Neural crest cell (in vitro differentiated cells): ENCODE measurements at places on chromosomes 3 and 15. TPM values are rescaled to one million over a fixed set of nuclear protein-coding genes. Genes with fewer than 3 reads are reported as not detected.

DNA sequence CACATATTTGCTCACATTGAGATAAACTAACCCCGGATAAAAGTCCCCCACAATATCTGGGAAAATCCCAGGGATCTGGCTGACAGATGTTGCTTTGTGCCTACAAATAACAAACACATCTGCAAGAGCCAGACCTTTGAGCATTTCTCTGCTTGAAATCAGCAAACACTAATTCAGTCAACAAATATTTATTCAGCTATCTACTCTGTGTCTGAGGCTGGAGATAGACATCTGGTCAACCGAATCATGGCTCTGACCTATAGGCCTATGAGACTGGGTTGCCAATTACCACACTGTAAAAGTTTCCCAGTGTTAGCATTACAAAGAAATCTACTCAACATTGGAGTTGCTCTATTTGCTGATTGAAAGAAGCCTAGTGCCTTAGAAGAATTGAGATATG lies 201.1 kb upstream of the CADPS start:
- DNase-seq = no peak
- no peaks in the 10 kb centered on the region for H3K36me3 ChIP-seq
- peaks cover 40% of the 10 kb centered on the region for H3K27me3 ChIP-seq

Gene CPNE9
- 0.48 and 1.3 TPM in 2 replicates for total RNA-seq

DNA sequence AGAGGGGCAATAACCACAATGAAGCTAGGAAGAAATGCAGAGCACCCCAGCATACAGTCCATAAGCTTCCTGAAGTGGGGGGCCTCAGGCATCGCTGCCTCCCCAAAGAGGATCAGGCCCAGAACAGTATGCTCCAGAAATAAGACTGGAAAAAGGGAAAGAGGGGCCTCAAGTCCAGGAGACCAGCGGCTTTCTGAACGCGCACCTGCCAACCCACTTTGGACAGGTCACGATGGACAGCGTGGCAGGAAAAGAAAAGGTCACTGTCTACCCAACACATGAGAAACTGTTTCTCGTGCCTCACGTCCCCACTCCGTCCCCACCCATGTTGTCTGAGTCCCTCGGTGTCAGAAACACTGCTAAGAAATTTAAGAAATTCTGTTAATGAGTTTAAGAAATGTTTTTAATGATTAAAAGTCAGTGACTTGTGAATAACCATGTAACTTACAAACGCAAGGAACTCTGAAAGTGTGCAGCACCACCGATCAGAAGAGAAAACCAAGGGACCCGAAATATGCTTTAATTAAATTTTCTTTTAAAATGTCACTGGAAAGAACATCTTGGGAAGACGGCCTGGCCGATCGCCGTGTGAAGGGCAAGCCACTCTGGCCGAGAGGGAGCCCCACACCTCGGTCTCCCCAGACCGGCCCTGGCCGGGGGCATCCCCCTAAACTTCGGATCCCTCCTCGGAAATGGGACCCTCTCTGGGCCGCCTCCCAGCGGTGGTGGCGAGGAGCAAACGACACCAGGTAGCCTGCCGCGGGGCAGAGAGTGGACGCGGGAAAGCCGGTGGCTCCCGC lies 1.7 kb upstream of the PPARG start:
- H3K4me3 ChIP-seq = peak overlapping the region; percentile 76
- peaks cover 70% of the 10 kb centered on the region for H3K27me3 ChIP-seq
- H3K4me1 ChIP-seq = peaks cover 4% of the 10 kb centered on the region

DNA sequence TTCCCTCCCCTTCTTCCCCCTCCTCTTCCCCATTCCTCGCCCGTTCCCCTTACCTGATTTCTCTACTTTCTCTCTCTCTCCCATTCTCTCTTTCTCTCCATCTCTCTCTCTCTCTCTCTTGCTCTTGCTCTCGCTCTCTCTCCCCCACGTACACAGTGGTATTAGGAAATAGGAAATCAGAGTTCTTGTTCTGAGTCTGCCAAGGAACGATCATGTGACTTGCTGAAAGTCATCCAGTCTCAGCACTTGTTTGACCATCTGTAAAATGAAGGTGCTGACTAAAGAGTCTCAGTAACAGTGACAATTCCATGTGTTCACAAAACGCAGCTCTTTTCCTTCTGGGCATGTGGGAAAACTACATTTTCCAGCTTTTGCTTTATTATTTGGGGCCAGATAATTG lies 445.0 kb upstream of the TGFBR2 start:
- H3K4me1 ChIP-seq = no peaks in the 10 kb centered on the region
- no peak for DNase-seq
- H3K36me3 ChIP-seq = peaks cover 6% of the 10 kb centered on the region
- no peaks in the 10 kb centered on the region for H3K27me3 ChIP-seq
- no peak overlapping the region for H3K27ac ChIP-seq

DNA sequence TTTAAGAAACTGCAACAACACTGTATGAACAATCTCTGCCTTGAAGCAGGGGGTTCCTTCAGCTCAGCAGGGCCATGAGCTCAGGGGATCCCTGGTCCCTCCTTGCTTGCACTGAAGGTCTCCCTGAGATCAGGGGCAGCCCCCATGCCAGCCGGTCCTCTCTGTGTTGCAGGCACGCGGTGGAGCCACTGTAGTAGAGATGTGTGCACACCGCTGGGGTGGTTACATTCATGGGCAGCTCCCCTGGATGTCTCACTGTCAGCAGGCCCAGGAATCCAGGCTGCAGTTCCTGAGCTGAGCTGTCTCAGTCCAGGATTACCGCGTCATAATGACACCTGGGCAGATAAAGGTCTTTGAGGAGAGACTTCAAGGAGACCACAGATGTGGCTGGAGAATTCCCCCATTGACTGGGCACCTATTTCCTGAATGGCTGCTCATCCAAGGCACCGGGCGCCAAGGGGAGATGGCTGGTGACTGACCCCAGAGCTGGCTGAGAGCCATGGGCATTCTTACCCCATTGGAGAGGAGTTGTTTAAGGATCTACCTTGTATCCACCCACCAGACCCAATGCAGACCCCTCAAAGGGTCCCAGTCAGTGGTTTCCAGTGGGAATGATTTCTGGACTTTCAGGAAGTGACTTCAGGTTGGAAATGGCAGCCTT lies 10.4 kb upstream of the KLF13 start:
- no peaks in the 10 kb centered on the region for H3K36me3 ChIP-seq
- DNase-seq = no peak

Gene CLDN18
- total RNA-seq = not detected in 2 replicates

DNA sequence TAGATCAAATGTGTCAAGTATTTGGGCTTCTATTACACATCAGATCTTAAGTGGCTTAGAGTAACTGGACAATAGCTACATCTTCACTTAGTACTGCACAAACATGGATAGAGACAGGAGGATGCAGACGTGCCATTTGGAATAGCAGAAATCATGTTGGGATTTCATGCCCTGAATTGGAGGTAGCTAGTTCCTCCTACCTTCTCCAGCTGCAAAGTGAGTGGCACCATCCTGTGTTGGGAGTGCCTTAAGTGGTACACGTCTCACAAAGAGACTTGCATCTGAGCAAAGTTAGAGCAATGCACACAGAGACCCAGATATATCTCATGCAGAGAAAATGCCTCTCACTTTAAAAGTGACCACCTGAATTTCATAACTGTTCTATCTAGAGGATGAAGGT lies 136.5 kb downstream of the SSR3 start:
- DNase-seq = no peak
- no peaks in the 10 kb centered on the region for H3K4me1 ChIP-seq
- H3K27ac ChIP-seq = no peak overlapping the region
- no peak overlapping the region for H3K4me3 ChIP-seq

DNA sequence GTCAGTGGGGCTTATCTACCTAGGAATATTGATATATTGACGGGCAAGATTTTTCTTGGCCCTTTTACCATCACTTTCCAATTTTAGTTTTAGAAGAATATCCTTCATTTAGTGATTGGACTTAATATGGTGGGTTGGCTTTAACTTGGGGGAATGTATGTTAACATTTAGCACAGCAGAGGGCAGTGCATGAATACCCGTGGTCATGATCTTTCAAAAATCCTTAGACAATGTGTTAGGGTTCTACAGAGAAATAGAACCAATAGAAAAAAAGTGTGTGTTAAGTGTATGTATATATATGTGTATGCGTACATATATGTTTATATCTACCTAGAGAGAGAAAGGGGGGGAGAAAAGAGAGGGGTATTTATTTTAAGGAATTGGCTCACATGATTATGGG lies 36.9 kb downstream of the GPR171 start:
- no peak overlapping the region for H3K27ac ChIP-seq
- peaks cover 3% of the 10 kb centered on the region for H3K36me3 ChIP-seq
- H3K4me3 ChIP-seq = no peak overlapping the region
- H3K27me3 ChIP-seq = no peaks in the 10 kb centered on the region

- no peak overlapping the region for H3K4me3 ChIP-seq
- no peak overlapping the region for H3K27ac ChIP-seq
- no peaks in the 10 kb centered on the region for H3K27me3 ChIP-seq
- H3K36me3 ChIP-seq = peaks cover 39% of the 10 kb centered on the region
These were observed 64.7 kb upstream of the ACAD9 start for GRCh38 chr3:128814519-128815317.

DNA sequence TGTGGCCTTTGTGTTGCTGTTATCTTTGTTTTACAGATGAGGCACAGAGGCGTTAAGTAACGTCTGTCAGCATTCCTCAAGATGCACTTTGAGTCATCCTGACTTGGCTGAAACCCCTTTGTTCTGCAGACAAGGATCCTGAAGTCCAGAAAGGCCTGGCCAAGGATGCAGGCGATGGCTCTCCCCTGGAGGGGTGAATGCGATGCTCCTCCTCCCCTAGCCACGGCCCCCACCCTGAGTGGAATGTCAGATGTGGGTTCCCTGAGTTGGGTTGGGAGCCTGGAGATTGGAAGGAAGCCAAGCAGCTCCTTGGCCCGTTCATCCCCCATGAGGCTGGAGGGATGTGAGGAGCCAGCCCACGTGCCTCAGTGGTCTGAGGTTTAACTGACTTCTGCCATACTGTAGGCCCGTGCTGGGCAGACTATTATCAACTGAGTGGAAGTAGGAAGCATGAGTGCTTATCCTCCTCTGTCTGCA lies 43.3 kb downstream of the POMGNT2 start:
- no peak for DNase-seq
- no peak overlapping the region for H3K27ac ChIP-seq
- H3K4me1 ChIP-seq = peaks cover 5% of the 10 kb centered on the region
- H3K27me3 ChIP-seq = no peaks in the 10 kb centered on the region

Gene PLA2G4E
- not detected in 2 replicates for total RNA-seq

GRCh38 chr3:179324270-179324754 lies 1.5 kb downstream of the ZNF639 start:
- peak overlapping the region; percentile 69 for H3K27ac ChIP-seq
- H3K4me1 ChIP-seq = peaks cover 28% of the 10 kb centered on the region
- no peaks in the 10 kb centered on the region for H3K27me3 ChIP-seq
- no peak for DNase-seq
- no peaks in the 10 kb centered on the region for H3K36me3 ChIP-seq
- peak overlapping the region; percentile 94 for H3K4me3 ChIP-seq

Gene TICRR
- total RNA-seq = 43.0 and 44.9 TPM in 2 replicates

GRCh38 chr15:85667491-85668424 lies 127.0 kb downstream of the KLHL25 start:
- no peak overlapping the region for H3K4me3 ChIP-seq
- DNase-seq = no peak
- peak overlapping the region; percentile 7 for H3K27ac ChIP-seq
- peaks cover 14% of the 10 kb centered on the region for H3K4me1 ChIP-seq
- no peaks in the 10 kb centered on the region for H3K27me3 ChIP-seq
- H3K36me3 ChIP-seq = peaks cover 22% of the 10 kb centered on the region

Gene IQCF5
- total RNA-seq = not detected in 2 replicates

- H3K36me3 ChIP-seq = no peaks in the 10 kb centered on the region
- no peaks in the 10 kb centered on the region for H3K27me3 ChIP-seq
- H3K4me1 ChIP-seq = no peaks in the 10 kb centered on the region
- H3K27ac ChIP-seq = no peak overlapping the region
These were observed 49.7 kb upstream of the POMGNT2 start for GRCh38 chr3:43155464-43156121.

Gene PLOD2
- total RNA-seq = 12.7 and 13.0 TPM in 2 replicates

Gene C3orf33
- total RNA-seq = 4.2 and 4.4 TPM in 2 replicates
